ENCODE measurements at places on chromosomes 13 and 19.

DNA sequence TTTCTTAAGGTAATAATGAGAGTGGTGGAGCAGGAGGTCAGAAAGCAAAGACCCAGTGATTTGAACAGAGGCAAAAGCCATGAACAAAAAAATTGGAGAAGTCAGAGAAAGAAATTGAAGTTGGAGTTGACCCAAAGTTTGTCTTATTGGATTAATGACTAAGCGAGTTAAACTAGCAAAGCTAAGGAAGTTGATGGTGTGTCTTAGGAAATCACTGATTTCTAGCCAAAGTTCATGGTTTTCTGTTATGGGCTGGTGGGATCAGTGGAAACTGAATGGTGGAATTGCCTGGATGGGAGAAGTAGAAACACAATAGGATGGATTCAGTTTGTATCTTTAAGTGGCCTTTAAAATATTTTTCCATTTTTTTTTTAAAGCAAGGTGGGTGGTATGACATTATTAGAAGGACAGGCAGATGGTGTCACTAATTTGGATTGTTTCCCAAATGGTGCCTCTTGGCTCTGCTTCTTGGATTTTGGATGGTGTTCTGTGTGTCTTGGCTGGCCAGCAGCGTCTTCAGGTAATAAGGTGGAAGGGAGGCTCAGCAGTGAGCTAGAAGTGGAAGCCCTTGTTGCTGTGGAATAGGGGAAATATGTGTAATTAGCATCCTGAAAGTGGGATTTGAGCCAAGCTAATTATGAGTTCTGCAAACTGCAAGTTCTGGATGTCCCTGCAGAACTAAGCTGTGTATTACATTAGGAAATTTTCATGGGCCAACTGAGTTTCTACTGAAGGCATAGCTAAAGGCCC lies 302.9 kb downstream of the LMO7 start:
- H3K4me1 ChIP-seq: no peaks in the 10 kb centered on the region
- no peak for DNase-seq
- H3K27ac ChIP-seq: no peak overlapping the region
- no peak overlapping the region for H3K4me3 ChIP-seq

- H3K4me1 ChIP-seq: no peaks in the 10 kb centered on the region
- H3K27ac ChIP-seq: no peak overlapping the region
- no peak overlapping the region for H3K4me3 ChIP-seq
- no peaks in the 10 kb centered on the region for H3K36me3 ChIP-seq
- no peak for DNase-seq
- H3K27me3 ChIP-seq: no peaks in the 10 kb centered on the region
These were observed 113.3 kb downstream of the SPRY2 start for GRCh38 chr13:80227645-80228044.

- DNase-seq: no peak
- H3K36me3 ChIP-seq: peaks cover 49% of the 10 kb centered on the region
- peak overlapping the region; percentile 11 for H3K27ac ChIP-seq
- H3K27me3 ChIP-seq: no peaks in the 10 kb centered on the region
These were observed 22.1 kb downstream of the CUL4A start for GRCh38 chr13:113231306-113232207.

GRCh38 chr13:60178327-60178726 lies 14.6 kb upstream of the DIAPH3 start:
- no peak for DNase-seq
- no peaks in the 10 kb centered on the region for H3K4me1 ChIP-seq
- no peaks in the 10 kb centered on the region for H3K36me3 ChIP-seq
- peaks cover 9% of the 10 kb centered on the region for H3K27me3 ChIP-seq

GRCh38 chr13:108225440-108225839 lies 7.2 kb downstream of the ABHD13 start:
- H3K36me3 ChIP-seq: peaks cover 9% of the 10 kb centered on the region
- DNase-seq: no peak
- no peak overlapping the region for H3K4me3 ChIP-seq
- H3K4me1 ChIP-seq: peaks cover 64% of the 10 kb centered on the region

DNA sequence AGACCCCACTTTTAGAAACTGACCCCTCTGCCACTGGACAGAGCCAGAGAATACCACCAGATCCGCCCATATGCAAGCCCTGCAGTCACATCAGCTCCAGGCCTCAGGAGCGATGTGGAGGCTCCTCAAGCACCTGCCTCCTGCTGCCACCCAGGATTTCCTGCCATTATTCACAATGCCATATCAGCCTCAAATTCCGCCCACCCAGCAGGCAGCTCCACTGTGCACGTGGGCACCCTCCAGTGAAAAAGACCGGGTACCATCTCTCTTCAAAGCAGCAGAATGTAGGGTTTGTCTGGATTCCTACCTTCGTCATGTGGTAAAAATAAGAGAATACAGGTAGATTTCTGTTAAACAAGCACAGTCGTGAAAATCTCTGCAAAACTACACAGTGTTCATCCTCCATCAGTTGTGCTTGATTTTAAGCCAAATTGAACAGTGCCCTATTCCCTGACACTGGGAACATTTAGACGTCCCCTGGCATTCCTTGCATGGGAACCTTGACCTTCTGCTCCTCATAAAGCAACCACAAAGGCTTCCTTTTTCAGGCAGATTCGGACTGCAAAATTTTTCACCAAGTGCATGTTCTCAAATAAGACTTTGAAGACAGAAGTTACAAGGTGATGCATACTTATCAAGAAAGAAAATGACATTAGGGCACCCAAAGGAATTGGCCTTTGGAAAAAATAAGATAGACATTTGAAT lies 56.4 kb downstream of the FAM124A start:
- H3K4me1 ChIP-seq: peaks cover 1% of the 10 kb centered on the region
- no peak for DNase-seq
- no peaks in the 10 kb centered on the region for H3K27me3 ChIP-seq
- no peaks in the 10 kb centered on the region for H3K36me3 ChIP-seq
- no peak overlapping the region for H3K4me3 ChIP-seq

- H3K27ac ChIP-seq: no peak overlapping the region
- peak; percentile 13 for DNase-seq
- peaks cover 45% of the 10 kb centered on the region for H3K27me3 ChIP-seq
- H3K36me3 ChIP-seq: no peaks in the 10 kb centered on the region
- peak overlapping the region; percentile 70 for H3K4me3 ChIP-seq
These were observed 4.2 kb upstream of the ZSCAN4 start for GRCh38 chr19:57664269-57665127.

GRCh38 chr13:114243971-114244370 lies 9.3 kb downstream of the CDC16 start:
- peaks cover 5% of the 10 kb centered on the region for H3K4me1 ChIP-seq
- no peaks in the 10 kb centered on the region for H3K27me3 ChIP-seq
- no peak overlapping the region for H3K27ac ChIP-seq
- peaks cover 73% of the 10 kb centered on the region for H3K36me3 ChIP-seq

GRCh38 chr19:5339950-5340636 lies 519 bp downstream of the PTPRS start:
- H3K4me3 ChIP-seq: peak overlapping the region; percentile 42
- no peak for DNase-seq
- H3K36me3 ChIP-seq: no peaks in the 10 kb centered on the region
- H3K27me3 ChIP-seq: peaks cover 60% of the 10 kb centered on the region
- no peak overlapping the region for H3K27ac ChIP-seq

DNA sequence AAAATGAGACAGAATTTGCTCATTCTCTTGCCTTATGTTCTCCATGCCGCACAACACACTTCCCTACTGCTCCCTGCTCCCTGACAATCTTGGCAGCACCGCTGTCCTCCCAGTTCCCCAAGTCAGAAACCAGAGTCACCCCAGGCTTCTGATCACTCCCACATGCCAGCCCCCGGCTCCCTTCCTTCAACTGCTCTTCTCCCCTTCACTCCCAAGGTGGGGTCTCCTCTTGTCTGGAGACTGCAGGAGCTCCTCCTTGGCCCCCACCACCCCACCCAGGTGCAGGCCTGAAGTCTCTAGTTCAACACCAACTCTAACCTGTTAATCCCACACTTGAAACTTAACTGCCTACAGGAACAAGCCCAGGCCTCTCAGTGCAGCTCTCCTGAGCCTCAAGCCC lies 16.8 kb upstream of the AKAP8 start:
- H3K36me3 ChIP-seq: peaks cover 34% of the 10 kb centered on the region
- DNase-seq: no peak
- peak overlapping the region; percentile 4 for H3K27ac ChIP-seq
- peaks cover 12% of the 10 kb centered on the region for H3K4me1 ChIP-seq
- no peak overlapping the region for H3K4me3 ChIP-seq

DNA sequence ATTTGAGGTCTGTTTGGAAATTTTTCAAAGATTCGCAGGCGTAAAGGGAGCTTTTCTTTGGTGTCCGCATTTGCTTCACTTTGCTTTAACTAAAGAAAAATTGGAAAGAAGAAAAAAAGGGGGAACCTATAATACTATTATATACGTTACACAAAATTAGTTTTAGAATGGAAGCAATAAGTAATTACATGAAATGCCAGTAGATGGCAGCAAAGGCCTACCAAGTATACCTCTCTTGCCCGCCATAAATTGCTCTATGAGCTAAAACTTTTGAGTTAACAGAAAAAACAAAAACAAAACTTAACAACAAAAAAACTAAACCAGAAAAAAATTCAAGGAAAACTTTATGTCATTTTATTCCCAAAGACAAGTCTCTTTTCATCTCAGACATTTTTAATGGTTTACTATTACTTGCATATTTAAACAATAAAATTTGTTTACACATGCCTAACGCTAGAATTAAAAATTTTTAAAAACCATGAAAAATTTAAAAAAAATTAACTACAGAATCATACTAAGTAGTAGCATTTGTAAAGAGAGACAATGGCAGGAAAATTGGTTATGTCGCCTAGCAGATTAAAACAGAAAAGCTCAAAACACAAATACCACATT lies 271.4 kb downstream of the NALCN start:
- no peak for DNase-seq
- H3K27me3 ChIP-seq: peaks cover 22% of the 10 kb centered on the region
- no peaks in the 10 kb centered on the region for H3K4me1 ChIP-seq
- no peaks in the 10 kb centered on the region for H3K36me3 ChIP-seq
- no peak overlapping the region for H3K4me3 ChIP-seq

- peaks cover 2% of the 10 kb centered on the region for H3K27me3 ChIP-seq
- no peak for DNase-seq
- no peaks in the 10 kb centered on the region for H3K4me1 ChIP-seq
- no peaks in the 10 kb centered on the region for H3K36me3 ChIP-seq
- H3K4me3 ChIP-seq: no peak overlapping the region
- no peak overlapping the region for H3K27ac ChIP-seq
These were observed 382.8 kb upstream of the ZNF507 start for GRCh38 chr19:31962561-31962996.

GRCh38 chr19:29303069-29303718 lies 90.2 kb upstream of the UQCRFS1 start:
- peaks cover 15% of the 10 kb centered on the region for H3K27me3 ChIP-seq
- no peak overlapping the region for H3K4me3 ChIP-seq
- DNase-seq: no peak
- H3K36me3 ChIP-seq: no peaks in the 10 kb centered on the region

- H3K36me3 ChIP-seq: peaks cover 2% of the 10 kb centered on the region
- H3K4me3 ChIP-seq: no peak overlapping the region
- no peak overlapping the region for H3K27ac ChIP-seq
- H3K4me1 ChIP-seq: peaks cover 11% of the 10 kb centered on the region
- no peak for DNase-seq
These were observed 21.9 kb downstream of the ATP11A start for GRCh38 chr13:112711528-112712265.

GRCh38 chr19:12885749-12886650 lies 1.0 kb downstream of the KLF1 start:
- H3K27ac ChIP-seq: peak overlapping the region; percentile 16
- H3K4me1 ChIP-seq: peaks cover 35% of the 10 kb centered on the region
- no peak for DNase-seq
- H3K4me3 ChIP-seq: peak overlapping the region; percentile 63
- peaks cover under 1% of the 10 kb centered on the region for H3K36me3 ChIP-seq
- H3K27me3 ChIP-seq: no peaks in the 10 kb centered on the region

DNA sequence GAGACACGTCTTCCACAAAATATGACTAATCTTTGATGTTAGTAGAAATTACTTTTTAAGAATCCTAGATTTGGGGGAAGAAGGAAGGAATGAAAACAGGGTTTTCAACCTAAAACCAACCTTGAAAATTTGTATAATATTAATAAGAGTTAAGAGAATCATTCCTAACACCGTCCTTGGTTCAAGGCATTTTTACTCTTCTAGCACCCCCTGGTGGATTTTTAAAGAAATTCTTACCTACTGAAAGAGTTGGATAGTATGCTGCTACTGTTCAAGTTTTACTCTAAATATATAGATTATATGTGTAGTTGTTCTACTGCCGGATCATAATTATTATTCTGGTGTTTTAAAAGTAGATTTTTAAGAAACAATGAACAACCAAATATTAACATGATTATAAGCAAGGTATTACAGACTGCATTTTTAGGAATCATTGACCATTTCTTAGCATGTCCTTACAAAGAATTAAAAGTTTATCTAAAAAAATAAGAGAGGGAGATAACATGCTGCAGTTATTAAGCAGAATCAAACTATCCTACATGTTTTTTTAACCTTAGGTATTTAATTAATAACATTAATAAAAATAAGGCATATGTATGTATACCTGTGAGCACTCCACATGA lies 7.4 kb upstream of the SLITRK6 start:
- no peaks in the 10 kb centered on the region for H3K27me3 ChIP-seq
- no peaks in the 10 kb centered on the region for H3K4me1 ChIP-seq
- H3K36me3 ChIP-seq: no peaks in the 10 kb centered on the region
- no peak overlapping the region for H3K27ac ChIP-seq

DNA sequence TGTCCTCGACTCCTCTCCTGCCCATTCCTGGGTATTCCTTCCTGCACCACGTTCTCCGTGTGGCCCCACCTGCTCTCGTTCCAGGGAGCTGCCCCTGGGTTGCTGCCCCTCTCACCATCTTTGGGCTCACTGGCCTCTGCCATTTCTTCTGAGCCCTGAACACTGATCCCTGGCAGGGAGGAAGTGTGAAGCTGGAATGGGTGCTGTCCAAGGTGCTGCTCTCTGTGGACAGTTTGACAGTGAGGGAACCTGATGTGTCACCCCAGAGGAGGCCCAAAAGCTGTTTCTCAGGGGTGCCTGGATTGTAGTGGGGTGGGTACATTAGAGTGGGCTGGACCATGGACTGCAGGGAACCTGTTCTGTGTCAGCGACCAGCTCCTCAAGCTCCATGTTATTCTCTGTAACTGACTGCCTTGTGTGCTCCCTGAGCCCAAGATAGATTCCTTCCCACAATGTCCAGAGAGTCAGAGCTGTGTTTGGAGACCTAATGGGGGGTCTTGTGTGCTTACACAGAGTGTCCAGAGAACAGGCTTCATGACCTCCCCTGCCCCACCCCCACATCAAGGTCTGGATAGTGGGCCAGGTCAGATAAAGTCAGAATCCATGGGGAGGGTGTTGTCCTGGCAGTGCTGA lies 7.2 kb upstream of the CEACAM8 start:
- DNase-seq: peak; percentile 33
- H3K36me3 ChIP-seq: no peaks in the 10 kb centered on the region
- H3K4me1 ChIP-seq: no peaks in the 10 kb centered on the region
- H3K4me3 ChIP-seq: no peak overlapping the region

- H3K4me3 ChIP-seq: no peak overlapping the region
- no peak for DNase-seq
- H3K4me1 ChIP-seq: no peaks in the 10 kb centered on the region
- H3K36me3 ChIP-seq: no peaks in the 10 kb centered on the region
These were observed 297.7 kb downstream of the UQCRFS1 start for GRCh38 chr19:28915202-28915601.

DNA sequence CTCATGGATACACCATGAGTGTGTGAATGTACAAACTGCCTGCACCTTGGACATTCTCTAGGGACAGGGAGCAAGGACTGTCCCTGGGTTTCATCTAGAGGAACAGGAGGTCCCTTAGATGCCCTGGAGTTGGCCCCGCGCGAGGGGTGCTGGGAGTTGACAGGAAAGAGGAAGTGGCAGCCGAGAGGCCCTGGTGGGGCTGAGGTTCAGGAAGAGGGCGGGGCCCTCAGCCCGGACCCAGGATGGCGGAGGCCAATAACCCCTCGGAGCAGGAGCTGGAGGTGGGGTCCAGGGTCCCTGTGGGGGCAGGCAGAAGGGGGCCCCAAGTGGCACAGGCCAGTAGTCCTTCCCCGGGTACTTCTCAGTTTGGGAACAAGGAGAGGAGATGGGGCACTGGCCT lies 6.9 kb downstream of the PKN1 start:
- peaks cover 17% of the 10 kb centered on the region for H3K36me3 ChIP-seq
- peak; percentile 85 for DNase-seq
- peak overlapping the region; percentile 84 for H3K4me3 ChIP-seq
- H3K4me1 ChIP-seq: peaks cover 39% of the 10 kb centered on the region
- peak overlapping the region; percentile 88 for H3K27ac ChIP-seq

Measured in activated naive CD8-positive, alpha-beta T cell treated with anti-CD3 and anti-CD28 coated beads, Interleukin-2, amount 50 U/mL, for 24 hours (primary cell).